HS-5 (cell line): ENCODE measurements at places on chromosomes 5 and 9.
A peak's percentile ranks its signal among the peaks of the same experiment; 100 is the strongest.

DNA sequence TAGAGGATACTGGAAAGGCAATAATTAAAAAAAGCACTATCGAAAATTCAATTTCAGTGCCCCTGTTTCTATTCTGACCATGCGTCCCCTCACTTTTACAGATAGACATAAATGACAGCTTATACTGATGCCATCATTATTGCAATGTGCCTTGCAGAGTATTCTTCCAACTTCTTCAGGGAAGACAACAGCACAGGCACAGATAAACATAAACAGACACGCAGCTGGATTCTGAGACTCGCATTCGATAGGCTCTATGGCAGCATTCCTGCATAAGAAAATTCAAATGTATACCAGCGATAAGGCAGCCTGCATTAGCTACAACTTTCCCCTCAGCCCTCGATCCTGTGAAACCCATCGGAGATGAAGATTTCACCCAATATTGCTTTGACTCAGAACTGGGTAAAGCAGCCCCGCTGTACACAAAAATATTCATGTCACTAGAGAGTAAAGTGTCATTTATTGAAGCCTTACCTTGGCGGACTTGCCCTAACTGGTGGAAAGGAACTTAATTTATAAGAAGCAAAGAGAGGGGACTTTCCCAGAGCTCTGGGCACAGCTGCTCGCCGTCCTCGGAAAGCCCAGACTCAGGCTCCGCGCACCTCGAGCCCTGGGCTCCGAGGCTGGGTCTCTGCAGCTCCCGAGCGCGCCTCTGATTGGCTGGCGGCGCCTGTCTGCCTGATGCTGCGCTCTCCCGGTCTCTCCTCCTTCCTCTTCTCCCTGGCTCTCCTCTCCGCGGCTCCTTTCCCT lies at the start of gene CDH18:
CDH18 (minus strand) TSS at position 589 of the 750 bp plus-strand sequence. CDS start 149,214 bp downstream, outside the sequence.
- DNase-seq, result no peak

DNA sequence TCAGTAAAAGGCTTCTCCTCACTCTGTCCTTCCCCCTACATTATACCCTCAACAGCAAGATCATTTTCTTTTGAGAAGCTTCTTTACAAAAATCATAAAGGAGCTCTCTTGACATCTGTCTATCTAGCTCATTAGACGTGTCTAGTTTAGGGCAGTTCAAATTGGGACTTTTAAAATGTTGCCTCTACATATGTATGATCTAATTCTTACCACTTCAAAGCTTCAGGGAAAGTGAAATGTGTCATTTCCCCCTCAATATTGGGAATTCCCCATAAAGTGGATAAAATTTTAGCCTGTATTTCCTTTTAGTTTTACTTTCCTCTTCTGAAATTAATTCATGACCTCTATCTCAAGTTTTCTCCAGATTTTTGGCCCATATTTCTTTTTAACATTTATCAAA lies 323.7 kb downstream of the ARRDC3 start:
- DNase-seq, result no peak

DNA sequence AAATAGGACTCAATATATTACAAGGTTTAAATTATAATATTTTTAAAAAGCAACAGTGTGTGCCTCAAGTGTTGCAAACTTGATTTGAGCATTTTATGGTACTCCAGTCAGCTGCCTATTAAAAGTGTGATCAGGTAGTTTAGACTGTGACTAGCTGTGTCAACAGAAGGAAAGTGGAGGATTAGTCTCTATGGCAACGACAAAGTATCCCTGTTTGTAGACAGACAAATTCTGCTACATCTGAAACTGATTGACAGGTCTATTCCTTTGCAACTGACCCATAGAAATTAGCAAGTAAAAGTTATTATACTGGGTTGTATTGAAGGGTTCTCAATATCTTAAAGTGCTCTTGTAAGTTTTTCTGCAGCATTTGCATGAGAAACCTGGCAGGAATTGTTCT lies 249.8 kb upstream of the ARRDC3 start:
- no peak for DNase-seq

- DNase-seq, result no peak
Measured at GRCh38 chr5:90641528-90641927, 82.9 kb downstream of the ADGRV1 start.

GRCh38 chr5:104800440-104801048 lies 1238.0 kb upstream of the NUDT12 start:
- peak; percentile 5 for DNase-seq

- no peak for DNase-seq
Measured at GRCh38 chr5:108728566-108729241, 19.0 kb upstream of the FER start.

- DNase-seq, result no peak
Measured at GRCh38 chr9:91783876-91784672, 166.0 kb downstream of the ROR2 start.

GRCh38 chr9:135065151-135065550 lies 22.3 kb upstream of the OLFM1 start:
- DNase-seq, result no peak

DNA sequence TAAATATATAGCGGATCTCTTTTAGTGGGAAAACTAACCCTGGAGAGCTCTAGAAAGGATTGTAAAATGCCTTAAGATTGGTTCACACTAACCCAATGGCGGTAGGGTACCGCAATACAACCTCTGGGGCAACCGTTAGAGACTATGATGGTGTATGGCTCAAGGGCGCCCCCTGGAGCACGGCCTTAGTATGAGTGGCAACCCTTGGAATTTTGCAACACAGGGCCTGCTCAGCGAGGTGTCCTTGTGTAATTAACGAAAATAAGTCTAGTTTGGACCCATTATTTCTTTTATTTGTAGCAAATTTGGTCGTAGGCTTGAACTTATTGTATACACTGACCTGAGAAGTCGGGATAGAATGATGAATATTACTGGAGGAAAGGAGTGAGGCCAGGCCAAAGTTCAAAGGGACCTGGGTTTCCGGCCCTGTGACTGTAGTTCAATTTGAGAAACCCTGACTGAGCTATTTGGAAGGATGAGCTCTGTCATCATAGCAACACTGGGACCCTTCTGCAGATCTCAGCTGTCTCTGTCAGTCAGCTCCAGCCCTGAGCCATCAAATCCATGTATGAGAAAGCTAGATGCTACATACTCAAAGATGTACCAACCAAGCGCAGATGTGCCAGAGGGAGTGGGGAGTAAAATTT lies 54.8 kb downstream of the CAMK4 start:
- DNase-seq, result no peak

- DNase-seq, result no peak
Measured at GRCh38 chr5:170540271-170540670, 36.5 kb downstream of the KCNIP1 start.

GRCh38 chr5:89827960-89828359 lies 581.6 kb downstream of the CETN3 start:
- DNase-seq, result no peak

DNA sequence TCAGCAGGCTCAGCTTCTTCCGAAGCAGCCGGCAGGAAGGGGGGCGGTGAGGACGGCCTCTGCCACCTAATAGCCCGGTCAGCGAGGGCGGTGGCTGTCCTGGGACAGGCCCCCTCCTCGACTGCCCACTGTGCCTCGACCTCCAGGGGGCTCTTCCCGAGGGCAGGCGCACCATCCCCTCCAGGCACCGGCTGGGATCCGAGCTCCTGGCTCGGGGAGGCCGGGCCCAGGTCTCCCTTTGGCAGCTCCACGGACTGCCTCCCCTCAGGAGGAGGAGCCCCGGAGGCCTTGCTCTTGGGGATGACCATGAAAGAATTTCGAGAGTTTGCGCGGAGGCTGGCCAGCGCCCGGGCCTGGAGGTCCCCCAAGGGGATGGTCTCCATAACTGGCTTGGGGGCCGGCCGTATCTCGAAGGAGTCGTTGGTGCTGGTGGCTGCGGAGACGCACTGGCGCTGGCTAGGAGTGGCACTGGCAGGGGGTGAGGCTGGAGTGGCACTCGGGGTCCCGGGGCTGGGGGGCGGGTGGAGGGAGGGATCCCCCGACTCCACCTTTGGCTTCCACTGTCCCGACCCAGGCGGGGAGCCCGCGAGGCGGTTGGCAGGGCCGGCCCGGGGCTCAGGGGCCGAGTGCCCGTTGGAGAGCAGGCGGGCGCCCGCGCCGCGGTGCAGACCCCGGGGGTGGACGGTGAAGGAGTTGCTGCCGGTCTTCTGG lies 975 bp downstream of the TPRN start:
- no peak for DNase-seq

DNA sequence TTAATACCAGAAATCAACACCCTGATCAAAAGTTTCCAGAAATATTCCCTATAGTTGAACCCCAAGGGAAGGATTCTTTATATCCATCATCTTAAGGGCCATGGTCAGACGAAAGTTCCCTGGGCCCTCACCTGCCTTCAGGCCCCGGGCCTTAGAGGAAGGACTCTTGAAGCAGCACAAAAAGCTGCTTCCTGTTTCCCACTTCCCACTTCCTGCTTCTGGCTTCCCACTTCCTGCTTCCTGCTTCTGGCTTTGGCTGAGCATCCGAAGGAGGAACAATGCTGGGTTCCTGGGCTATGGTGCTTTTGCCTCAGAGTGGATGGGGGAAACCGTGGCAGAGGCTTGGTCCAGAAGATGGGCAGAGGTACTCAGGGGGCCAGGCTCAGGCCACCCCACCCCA lies 25.8 kb upstream of the DAP start:
- DNase-seq, result no peak

DNA sequence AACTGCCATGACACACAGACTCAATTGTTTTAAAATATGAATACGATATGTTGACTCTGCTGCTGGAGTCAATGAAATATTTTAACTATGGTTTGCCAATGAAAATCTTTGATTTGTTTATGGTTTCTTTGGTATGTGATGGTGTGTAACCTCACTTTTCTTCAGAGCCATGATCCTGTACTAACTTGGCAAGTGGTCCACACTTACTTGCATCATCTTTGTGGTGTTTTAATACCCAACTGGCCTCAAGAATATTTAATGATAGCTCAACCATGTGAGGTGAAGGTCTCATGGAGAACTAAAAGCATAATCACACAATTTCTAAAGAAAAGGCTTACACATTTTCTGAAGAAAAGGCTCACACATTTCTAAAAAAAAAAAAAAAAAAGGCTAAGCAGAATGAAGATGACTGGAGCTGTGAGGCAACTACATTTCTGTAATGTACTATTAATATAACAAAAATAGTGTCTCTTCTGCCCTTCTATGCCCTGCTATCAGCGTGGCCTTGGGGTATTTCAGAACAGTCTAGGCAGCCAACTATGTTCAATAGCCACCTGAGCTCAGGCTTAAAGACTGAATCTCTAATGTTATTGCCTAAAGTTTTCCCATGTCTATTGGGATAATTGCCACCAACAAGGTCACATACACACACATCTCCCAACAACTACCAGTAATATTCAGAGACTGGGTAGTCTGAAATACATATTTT lies 395.0 kb downstream of the MLLT3 start:
- DNase-seq, result no peak

- DNase-seq, result no peak
Measured at GRCh38 chr5:107919361-107919760, 248.6 kb upstream of the EFNA5 start.

GRCh38 chr5:13659391-13659790 lies 285.1 kb downstream of the DNAH5 start:
- DNase-seq, result no peak

- no peak for DNase-seq
Measured at GRCh38 chr5:75952963-75953362, 130.2 kb upstream of the SV2C start.

DNA sequence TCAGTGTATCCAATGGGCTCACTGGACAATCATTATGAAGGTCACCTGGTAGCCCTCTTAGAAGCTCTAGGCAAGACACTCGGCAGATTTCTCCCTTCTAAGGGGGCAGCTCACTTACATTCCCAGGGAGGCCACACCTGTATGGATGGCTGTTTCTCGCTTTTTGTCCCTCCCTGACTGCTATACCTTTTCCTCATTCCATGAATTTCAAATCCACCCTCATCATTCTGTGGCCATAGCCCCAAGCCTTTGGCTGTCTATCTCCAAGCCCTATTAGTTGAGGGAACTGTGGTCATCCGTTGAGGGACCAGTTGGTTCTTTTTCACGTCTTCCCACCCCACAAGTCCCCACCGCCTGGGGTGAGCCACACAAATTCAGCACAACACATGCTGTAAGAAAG lies 85.0 kb upstream of the RARS1 start:
- no peak for DNase-seq

DNA sequence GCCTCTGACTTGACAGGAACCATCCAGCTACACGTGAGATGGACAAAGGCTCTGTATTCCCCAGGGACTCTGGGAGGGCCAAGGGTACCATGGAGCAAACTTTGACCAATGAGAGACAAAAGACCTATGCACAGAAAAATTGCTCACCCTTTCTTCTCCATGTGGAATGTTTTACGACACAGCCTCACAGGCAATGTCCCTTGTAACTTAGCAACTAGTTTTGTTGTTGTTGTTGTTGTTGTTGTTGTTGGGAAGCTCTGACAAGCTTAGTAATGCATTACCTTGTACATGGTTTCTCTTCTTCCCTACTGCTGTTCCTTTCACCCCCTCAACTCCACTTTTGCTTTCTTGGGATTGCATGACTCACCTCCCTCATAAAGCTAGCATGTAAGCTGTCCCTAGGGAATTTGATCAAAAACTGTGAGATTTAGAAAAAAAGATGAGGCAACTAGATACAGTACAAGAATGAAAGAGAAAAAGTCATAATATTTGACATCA lies 550.9 kb downstream of the RAB3C start:
- peak; percentile 63 for DNase-seq

DNA sequence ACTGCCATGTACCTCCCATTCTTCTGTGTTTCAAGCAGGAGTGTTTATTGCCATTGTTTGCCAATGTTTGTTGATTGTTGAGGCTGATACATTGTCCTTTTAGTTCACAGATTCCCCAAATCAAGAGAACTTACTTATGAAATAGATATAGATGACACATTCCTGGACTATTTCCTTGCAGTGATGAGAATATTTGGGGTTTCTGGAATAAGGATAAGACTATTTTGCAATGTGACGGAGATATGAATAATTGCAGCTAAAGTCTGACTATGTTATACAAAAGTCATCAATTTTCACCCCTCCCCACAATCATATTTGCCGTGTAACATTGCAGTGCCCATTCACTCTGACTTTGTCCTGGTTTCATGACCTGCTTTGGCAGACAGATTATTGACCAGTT lies 460.8 kb downstream of the CDH10 start:
- DNase-seq, result peak; percentile 88

DNA sequence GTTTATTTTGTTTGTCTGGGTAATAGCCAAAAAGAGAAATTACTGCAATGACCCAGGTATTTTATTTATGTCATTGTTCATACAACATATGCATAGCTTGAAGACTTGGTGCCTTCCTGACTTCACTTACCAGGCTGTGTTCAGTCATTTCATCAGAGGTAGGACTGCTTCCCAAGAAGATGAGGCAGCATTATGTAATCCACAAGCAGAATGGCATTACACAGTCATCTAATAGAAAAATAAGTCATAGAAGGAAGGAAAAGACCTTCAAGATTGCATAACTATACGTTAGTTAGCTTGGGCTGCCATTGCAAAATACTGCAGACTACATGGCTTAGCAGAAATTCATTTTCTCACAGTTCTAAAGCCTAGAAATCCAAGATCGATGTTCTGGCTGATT lies 167.5 kb downstream of the NMUR2 start:
- no peak for DNase-seq
